ENCODE measurements at places on chromosomes 16 and 17.
A peak's percentile ranks its signal among the peaks of the same experiment; 100 is the strongest.

GRCh38 chr16:89505204-89506112 lies 2.7 kb upstream of the SPG7 start:
- peak; percentile 81 for DNase-seq

- no peak for DNase-seq
Measured at GRCh38 chr17:13635951-13636350, 34.2 kb upstream of the HS3ST3A1 start.

- no peak for DNase-seq
Measured at GRCh38 chr17:62757500-62757951, 50.6 kb downstream of the MARCHF10 start.

- DNase-seq, result no peak
Measured at GRCh38 chr17:10392880-10393279, 20.1 kb upstream of the MYH13 start.

DNA sequence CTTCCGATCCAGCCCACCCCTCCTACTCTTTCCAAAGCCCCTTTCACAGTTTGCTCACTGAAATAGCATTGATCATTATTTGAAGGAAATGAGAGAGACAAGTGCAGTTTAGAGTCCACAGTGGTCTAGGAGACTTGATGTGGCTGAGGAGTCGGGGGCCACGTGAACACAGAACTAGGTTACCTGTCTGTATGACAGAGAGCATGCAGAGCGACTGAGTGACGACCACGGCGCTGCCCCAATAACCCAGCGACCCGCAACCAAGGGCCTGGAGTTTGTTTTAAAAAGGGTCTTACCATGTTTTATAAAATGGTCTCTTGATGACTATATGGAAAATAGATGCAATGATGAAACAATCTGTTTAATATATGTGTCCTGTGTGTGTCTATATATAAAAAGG lies 39.5 kb downstream of the NDEL1 start:
- no peak for DNase-seq
